ENCODE measurements at places on chromosomes 11 and 22. TPM values are rescaled to one million over a fixed set of nuclear protein-coding genes. Genes with fewer than 3 reads are reported as not detected.

FGF19 gene
- not detected for total RNA-seq

CAVIN3 gene
- 8.6 TPM for total RNA-seq

VSIG2 gene
- 0.31 TPM for total RNA-seq

BIK gene
- 6.3 TPM for total RNA-seq

TEAD1 gene
- 0.21 TPM for total RNA-seq

TH gene
- not detected for total RNA-seq

TRIM49C gene
- total RNA-seq, result not detected

NCAM1 gene
- 0.23 TPM for total RNA-seq

PHETA2 gene
- 2.6 TPM for total RNA-seq

OSBP2 gene
- 7.3 TPM for total RNA-seq

MYRF gene
- total RNA-seq, result 2.0 TPM

ACTN3 gene
- 0.36 TPM for total RNA-seq

RIC3 gene
- total RNA-seq, result 2.9 TPM

CASP12 gene
- total RNA-seq, result not detected

HSPB2 gene
- total RNA-seq, result not detected

UBE2L3 gene
- 52.2 TPM for total RNA-seq

OR52N4 gene
- total RNA-seq, result 0.37 TPM

POU2AF1 gene
- 165 TPM for total RNA-seq

ALG12 gene
- total RNA-seq, result 15.8 TPM

GGTLC3 gene
- total RNA-seq, result not detected

CRYBB3 gene
- total RNA-seq, result not detected

HBE1 gene
- total RNA-seq, result 2.7 TPM

PAMR1 gene
- 0.08 TPM for total RNA-seq

Data from GM12878 (cell line).